Left hindlimb (tissue), 1 donor: ENCODE measurements at places on chromosomes 6 and 20.

DNA sequence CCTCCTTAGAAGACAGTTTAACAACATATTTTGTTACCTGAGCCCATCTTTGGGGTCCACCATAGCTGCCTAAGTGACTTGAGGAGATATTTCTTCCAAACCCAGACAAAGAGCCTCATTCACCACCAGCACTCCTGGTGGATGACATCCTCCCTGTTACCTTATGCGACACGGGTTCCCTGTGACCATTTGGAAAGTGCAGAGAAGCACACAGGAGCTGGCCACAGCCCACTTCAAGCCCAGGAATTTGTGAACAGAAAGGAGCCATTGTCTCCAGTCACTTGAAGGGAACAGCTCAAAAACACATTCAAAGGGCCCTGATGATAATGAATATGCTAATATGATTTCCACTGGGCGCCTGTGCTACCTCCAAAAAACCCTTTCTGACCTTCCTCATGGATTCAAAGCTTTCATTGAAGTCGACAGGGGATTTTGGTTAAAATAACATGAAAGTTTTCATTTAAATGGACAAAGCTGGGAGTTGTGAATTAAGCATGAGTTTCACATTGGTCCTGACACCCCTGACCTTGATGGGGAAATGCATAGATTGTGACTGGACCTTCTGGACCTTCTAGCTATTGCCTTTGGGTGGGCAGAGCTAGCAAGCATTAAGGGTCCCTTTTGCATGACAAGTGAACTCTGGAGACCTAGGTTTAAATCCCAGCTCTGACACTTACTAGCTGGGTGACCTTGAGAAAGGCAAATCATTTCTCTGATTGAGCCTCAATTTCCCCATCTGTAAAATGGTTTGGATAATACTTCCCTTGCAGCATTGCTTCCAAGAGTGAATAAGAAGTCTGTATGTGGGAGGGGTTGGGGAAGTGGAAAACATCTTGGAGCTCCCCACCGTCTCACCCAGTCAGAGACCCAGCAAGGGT, 83.3 kb upstream of the SIRPA start:
- DNase-seq: no peak

DNA sequence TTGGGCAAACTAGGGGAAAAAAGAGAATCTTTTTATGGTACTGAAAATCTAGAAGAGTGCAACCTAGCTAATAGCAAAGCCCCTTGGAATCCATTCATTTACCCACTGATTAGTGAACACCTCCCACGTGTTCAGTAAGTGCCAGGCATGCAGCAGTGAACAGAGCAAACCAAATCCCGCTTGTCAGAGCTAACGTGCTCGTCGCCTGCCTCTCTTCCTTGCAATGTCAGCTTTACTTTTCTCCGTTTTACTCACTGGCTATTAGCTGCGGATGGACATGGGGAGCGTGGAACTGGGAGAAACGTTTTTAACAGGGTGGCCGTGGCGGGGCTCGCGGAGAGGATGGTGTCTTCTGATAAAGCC, 120.4 kb downstream of the SYNDIG1 start:
- DNase-seq: no peak

DNA sequence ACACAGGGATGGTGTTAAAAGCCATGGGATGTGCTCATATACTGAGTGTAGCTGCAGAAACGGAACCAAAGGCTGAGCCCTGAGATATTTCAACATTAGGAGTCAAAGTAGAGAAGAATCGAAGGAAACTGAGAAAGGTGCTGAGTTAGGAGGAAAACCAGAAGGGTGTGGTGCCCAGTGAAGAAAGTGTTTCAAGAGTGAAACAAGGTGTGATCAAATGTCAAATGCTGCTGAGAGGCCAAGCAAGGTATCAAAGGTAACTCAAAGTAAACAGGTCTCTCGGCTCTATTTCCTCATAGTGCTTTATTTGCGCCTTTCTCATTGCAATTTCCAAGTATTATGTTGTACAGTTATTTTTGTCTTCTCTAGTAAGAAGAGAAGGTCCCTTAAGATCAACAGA, 94.1 kb downstream of the PRDM1 start:
- no peak for DNase-seq

DNA sequence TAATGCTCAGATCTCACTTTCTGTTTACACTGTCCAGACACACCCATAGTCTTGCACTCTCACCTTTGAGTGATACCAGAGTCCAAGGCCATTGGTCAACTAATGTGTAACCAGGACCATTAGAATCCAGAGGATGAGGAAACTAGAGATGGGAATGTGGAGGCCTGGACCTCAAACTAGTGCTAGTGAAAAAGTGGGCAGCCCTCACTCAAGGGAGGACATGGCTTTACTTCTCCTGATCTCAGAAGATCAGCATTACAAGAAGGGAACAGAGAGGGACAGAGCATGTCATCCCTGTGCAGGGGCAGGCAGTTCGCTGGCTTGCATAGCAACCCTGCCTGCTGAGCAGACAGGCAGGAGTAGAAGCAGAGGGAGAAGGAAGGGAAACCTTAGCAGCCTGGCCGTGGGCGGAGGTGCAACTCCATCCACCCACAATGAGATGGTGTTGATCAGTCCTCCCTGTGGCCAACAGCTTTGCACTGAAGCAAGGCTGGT, 22.6 kb upstream of the XRN2 start:
- no peak for DNase-seq

DNA sequence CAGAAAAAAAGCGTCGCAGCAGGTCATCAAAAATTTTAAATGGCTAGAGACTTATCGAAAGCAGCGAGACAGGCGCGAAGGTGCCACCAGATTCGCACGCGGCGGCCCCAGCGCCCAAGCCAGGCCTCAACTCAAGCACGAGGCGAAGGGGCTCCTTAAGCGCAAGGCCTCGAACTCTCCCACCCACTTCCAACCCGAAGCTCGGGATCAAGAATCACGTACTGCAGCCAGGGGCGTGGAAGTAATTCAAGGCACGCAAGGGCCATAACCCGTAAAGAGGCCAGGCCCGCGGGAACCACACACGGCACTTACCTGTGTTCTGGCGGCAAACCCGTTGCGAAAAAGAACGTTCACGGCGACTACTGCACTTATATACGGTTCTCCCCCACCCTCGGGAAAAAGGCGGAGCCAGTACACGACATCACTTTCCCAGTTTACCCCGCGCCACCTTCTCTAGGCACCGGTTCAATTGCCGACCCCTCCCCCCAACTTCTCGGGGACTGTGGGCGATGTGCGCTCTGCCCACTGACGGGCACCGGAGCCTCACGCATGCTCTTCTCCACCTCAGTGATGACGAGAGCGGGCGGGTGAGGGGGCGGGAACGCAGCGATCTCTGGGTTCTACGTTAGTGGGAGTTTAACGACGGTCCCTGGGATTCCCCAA, at the start of gene EEF1A1:
Gene EEF1A1 (minus strand): TSS at position 345 of the 663 bp plus-strand sequence. CDS start 1,006 bp downstream, outside the sequence.
- peak; percentile 100 for DNase-seq

DNA sequence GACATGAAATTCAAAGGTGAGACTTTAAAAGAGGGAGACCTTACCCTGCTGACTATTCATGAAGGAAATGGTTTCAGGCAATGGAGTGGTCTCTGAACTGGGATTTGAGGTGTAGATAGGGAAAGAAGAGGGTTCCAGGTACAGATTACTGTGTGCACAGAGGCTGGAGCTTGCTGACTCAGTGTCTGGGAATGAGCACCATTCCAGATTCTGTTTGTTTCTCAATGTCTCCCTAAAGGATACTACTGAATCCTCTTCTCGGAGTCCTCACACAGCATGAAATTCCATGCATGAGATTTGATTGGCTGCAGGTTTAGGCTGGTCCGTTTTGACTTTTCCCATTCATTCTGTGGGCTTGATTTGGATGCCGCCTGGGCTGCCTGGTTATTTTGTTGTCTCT, 49.0 kb downstream of the PPP1R14C start:
- no peak for DNase-seq

DNA sequence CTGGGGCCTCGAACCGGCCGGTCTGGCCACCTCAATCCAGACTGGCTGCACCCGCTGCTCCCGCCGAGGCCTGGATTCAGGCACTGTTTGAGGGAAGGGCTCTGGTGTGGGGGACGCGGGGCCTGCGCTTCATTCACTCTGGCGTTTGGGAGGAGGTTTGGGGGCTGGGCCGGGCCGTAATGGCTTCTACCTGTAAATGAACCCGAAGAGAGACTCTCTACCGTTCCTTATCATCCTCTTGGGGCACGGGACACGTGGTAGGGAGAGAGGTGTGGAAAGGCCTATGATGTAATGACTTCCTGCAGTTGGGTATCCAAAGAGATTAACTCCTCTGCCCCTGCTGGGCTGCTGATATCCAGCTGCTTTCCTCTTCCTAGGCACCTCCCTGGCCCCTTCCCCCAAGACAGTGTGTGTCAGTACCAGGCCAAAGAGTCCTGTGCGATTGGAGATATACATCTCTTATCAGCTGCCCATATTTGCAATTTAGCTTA, 1.8 kb downstream of the FOXO3 start:
- DNase-seq: no peak

- no peak for DNase-seq
Observed at GRCh38 chr6:106279179-106279578, 46.4 kb downstream of the ATG5 start.

DNA sequence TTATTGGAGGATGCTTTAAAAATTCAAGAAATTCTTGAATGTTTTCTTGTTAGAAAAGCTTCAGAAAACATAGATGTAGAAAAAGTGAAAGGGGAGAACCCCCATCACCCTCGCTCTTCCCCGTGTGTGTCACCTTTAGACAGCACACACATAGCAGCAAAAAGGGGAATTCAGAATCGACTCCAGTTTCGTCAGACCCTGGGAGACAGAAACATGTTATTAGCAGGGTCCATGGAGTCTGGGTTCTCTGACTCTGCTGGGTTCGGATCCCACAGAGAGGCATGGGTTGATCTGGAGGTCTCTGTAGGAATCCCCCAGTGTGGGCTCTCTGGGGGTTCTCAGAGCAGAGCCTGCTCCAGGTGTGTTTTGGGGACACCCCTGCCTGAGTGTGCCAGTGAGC, 43.7 kb downstream of the ARHGAP40 start:
- no peak for DNase-seq

DNA sequence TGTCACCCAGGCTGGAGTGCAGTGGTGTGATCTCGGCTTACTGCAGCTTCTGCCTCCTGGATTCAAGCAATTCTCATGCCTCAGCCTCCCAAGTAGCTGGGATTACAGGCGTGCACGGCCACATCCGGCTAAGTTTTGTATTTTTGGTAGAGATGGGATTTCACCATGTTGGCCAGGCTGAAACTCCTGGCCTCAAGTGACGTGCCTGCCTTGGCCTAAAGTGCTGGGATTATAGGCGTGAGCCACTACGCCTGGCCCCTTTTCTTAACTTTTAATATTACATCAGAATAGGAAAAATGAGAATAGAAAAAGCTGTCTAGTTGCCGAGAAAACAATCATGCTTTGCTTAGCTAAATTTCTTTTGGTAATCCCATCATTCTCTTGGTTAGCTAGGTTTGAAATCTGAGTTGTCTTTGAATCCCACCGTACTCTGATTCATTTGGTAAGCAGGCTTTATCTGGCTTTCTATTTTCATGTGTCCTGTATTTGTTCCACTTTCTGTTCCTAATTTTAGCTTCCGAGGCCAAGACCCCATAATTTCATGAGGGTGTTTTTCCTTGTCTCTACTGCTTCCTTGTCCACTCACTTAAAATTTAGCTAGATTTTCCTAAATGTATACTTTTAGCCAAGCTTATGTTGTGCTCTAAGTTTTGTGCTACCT, 83.5 kb downstream of the NCOA3 start:
- DNase-seq: no peak

GRCh38 chr6:75604294-75604693, 2.6 kb downstream of the SENP6 start:
- DNase-seq: no peak

- DNase-seq: no peak
Observed at GRCh38 chr6:3962291-3963280, 113.4 kb downstream of the FAM50B start.

- no peak for DNase-seq
Observed at GRCh38 chr6:129920103-129920798, 59.1 kb upstream of the TMEM244 start.

DNA sequence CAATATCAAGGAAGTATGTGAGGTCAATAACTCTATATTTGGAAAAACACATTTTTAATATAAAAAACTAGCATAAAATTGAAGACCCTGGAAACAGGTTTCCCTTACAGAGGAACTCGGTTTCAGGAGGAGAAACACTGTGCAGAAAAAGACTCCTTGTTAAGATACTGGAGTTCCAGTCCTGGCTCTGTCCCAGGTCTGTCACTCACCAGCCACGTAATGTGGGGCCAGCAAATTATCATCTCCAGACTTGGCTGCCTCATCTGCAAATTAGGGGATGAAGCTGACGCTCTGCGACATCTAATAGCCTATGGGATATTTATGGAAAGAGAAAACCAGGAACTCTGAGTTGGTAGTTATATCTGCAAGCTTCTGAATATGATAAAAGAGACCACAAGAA, 702.7 kb downstream of the EPHA7 start:
- DNase-seq: no peak

DNA sequence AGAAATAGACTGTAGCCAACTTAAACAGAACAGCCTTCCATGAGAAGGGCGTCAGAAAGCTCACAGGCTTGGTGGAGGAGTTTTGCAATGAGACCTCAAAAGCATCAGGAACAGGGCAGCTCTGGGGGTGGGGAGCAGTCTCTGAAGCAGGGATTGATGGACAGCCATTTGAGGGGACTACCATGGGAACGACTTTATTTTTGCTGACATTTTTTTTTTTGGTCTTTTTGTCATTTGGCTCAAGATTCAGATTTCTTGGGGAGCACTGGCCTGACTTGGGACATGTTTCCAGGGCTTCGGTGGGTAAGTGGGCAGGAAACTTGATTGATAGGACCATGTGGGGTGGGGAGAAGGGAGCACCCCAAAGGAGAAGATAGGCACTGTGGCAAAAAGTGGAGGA, 32.1 kb upstream of the SCP2D1 start:
- no peak for DNase-seq

DNA sequence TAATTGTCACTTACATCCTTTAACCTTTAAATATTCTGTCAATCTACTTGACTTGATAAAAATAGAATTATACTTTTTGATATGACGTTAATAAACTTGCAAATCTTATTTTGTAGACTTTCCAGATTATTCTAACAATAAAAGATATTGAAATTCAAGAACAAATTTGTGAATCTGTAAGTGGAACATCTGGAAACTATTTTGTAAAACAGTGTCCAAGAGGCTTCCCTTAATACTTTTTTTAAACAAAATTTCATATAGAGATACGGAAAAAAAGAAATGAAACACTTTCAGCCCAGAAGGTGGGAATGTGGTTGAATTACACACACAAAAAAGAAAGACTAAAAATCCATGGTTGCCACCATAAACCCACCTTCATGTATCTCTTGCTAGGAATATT, 174.4 kb downstream of the COL19A1 start:
- DNase-seq: no peak
